ENCODE measurements at places on chromosomes 6 and 20.
A peak's percentile ranks its signal among the peaks of the same experiment; 100 is the strongest.

DNA sequence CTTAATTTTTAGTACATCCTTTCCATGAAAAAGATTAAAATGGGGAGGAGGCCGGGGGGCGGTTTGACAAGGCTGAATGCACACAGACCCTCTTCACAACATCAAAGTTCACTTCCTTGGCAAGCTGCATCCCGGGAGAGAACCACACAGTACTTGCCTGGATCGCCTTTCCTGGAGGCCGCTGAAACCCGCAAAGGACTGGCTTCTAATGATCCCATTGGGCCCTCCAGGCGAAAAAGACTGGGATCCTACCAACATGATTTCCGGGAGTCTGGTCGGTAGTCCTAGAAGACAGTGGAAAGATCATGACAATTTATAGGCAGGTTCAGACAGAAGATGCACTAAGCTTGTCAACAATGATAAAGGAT lies 60.2 kb downstream of the RIPOR2 start:
- DNase-seq, result no peak

GRCh38 chr6:119193707-119194106 lies 115.2 kb upstream of the FAM184A start:
- no peak for DNase-seq

DNA sequence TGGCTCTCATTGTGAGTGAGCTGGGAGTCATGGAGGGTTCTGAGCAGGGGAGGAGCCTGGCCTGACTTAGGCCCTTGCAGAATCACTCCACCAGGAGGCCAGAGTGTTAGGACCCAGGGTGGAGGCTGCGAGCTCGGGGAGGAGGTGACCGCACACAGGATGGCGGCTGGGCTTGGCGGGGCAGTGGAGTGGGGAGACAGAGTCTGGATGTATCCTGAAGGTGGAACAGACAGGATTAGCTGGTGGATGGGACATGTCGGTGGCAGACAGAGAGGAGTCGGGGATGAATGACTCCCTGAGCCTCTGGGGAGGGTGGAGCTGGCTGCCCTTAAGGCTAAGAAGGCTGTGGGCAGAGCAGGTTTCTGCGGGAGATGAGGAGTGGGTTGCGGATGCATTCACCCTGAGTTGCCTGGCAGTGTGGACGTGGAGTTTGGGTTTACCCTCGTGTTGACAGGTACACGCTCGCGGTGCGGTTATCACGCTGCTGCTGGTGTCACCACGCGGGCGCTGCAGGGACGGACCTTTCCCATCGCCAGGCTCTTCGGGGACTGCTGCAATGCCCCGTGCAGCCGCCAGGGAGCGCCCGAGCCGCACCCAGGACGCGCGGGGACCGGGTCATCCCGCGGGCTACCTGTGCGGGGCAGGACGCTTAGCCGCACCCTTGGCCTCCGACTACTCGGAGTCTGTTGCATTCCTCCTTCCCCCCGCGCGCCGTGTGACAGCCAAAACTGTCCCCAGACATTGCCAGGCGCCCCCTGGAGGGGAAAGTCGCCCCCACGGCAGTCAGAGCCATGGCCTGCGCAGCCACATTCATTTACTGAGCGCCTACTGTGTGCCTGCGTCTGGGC lies 43.0 kb upstream of the PTGIS start:
- DNase-seq, result peak; percentile 74

GRCh38 chr6:40138273-40138720 lies 204.0 kb upstream of the MOCS1 start:
- peak; percentile 42 for DNase-seq

DNA sequence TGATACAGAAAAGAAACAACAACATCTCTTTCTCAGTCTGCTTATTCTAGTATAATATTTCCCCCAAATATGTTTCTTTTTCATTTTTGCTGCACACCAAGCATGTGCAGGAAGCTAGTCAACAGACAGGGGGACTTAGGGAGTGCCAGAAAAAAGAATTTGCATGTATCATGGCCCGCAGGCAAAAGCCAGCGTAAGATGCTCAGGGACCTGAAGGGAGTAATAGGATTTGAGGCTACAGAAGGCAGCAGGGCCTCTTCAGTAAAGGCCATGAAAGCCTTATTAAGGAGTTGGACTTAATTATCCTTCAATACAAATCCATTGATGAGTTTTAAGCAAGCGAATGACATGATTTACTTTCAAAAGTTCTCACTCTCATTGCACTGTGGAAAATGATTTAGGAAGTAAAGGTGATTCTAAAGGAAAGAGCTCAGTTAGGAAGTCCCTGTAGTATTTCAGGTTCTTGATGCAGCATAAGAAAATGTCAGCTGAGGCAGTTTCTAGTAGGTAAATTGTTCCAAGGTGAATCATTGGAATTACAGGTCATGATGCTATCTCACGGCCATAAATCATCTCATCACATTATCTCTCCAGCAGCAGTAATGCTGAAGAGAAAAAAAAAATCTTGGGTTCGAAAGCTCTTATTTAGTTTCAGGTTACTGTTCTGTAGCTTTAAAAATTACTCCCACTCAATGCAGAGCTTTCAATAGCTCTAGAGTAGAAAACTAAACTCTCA lies 94.8 kb downstream of the PTCHD4 start:
- no peak for DNase-seq
